ENCODE measurements at places on chromosomes 7 and 10.

DNA sequence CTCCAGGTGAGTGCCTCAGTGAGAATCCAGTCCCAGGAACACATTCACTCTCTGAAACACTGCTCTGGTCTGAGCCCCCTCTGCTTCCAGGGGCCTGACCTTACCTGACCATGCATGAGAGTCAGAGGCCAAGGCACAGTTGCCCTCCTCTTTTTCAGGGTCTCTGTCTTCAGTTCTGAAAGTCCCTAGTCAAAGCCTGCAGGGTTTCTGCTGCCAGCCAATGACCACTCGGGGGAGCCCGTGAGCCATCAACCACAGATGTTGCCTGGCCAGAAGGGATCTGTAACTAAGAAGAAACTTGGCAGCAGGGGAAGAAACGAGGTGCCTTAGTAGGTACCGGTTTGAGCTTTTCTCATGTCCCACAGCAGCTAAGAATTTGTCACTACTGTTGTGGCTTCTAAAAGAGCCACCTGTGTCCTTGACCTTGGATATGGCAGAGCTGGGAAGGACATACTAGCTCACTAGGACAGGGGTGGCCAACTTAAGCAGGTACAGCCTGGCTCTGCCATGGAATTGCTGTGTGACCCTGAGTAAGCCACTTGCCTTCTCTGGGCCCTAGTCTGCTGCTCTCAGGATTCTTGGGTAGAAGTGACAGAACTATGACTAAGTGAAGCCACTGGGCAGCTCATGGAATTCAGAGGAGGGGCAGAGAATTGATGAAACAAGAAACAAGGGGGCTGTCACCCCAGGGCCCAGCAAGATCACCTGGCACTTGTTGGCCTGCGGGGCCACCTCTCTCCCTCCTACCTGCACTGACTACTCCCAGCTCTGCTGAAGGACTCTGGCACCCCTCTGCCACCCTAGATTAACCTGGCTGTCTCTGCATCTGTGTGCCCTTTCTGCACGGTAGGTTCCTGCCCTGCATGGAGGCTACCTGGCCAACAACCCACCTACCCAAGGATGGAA, 83.8 kb upstream of the GPR26 start:
- peak; percentile 61 for DNase-seq

DNA sequence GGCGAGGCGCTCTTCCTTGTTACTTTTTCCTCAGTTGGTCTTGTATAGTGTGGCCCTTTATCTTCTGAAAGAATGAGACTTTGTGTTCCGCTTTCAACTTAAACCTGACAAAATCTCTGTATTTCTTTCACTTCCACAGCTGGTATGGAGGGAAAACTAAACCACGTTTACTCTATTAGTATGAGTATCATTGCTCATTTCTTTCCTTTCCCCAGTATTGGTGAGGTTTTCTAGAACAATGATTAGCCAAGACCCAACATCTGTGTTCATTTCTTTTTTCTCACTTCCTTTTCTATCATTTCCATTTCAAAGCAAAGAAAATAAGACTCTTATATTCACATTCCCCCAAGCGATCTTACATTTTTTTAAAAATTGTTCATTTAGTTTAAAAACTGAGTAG, 165.3 kb downstream of the PAXIP1 start:
- no peak for DNase-seq

DNA sequence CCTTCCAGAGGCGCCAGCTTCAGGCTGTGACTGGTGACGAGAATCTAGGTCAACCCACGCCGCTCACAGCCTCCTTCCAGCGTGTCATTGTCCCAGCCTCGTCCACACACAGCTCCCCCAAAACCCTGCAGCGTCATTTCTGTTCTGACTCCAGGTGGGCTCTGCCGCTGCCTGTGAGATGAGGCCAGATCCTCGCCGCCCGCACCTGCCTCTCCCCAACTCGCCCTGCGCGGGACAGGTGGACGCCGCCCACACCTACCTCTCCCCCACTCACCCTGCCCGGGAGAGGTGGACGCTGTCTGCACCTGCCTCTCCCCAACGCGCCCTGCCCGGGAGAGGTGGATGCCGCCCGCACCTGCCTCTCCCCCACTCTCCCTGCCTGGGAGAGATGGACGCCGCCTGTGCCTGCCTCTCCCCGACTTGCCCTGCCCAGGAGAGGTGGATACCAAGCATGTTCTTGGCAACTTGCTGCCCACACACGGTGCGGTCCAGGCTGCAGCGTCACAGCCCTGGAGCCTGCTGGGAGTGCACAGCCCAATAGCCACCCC, 32.0 kb upstream of the CFAP46 start:
- no peak for DNase-seq

GRCh38 chr10:83253011-83253671, 886.2 kb upstream of the GHITM start:
- DNase-seq, result no peak

- no peak for DNase-seq
Measured at GRCh38 chr10:128302808-128303207, 176.6 kb upstream of the MKI67 start.

GRCh38 chr10:81969136-81969535, 94.1 kb downstream of the NRG3 start:
- DNase-seq, result no peak

DNA sequence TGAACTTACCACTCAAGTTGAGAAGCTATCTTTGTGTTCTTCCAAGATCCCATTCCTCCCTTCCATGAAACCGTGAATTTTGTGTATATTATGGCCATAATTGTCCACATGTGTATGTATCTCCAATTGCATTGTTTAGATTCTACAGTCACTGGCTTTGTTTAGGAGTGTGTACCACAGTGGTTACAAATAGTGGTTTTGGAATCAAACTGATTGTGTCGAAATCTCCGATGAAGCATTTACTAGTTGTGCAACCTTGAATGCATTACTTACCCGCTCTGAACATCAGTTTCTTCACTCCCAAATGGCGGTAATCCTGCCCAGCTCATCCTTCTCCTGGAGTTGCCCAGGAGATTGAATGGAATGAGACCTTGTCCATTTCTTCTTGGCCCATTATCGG, 145.0 kb upstream of the ZNF32 start:
- peak; percentile 47 for DNase-seq

- DNase-seq, result no peak
Measured at GRCh38 chr7:131489196-131489595, 67.2 kb downstream of the PODXL start.

DNA sequence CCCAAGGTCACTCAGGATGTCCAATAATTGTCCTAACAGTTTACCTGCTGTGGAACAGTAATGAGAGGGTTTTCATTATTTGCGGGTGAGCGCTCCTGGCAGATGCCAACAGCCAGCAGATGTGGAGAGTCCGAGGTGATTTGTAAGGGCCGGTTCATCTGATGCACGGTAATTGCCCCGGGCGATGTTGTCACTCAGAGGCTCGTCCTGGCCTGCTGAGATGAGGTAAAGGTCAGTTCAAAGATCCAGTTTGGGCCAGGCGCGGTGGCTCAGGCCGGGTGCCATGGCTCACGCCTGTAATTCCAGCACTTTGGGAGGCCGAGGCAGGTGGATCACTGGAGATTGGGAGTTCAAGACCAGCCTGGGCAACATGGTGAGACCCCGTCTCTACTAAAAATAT, 16.9 kb downstream of the LHPP start:
- DNase-seq, result no peak

DNA sequence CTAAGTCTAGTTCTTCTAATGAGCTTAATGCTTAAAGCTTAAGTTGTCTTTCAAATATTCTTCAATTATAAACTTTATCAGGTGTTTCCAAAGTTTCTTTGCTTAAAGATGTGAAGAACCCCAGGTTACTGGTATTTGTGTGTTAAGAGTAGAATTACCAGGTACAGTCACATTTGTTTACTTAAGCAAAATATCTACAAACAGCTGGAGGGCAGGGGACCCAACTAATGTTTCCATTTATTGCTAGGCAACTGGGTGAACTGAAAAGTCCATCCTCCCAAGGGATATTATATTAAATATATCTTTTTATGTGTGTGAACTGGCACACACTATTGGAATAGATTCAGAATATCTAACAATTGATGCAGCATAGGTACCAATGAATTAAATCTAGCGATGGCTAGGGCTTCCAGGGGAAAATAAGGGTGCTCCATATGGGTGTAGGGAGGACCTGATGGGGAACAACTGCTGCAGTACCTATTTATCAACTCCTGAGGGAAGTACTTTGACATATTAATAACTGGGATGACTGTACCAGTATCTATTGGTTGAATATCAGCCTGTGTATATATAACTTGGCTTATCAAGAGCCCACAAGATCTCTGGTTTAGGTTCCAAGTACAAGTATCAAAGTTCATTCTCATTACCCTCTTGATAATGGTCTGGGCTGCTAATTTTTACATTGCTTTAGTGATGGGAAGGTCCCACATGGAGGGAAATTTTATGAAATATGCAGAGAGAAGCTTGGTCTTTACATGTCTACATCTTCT, 10.3 kb upstream of the AGR3 start:
- peak; percentile 27 for DNase-seq

DNA sequence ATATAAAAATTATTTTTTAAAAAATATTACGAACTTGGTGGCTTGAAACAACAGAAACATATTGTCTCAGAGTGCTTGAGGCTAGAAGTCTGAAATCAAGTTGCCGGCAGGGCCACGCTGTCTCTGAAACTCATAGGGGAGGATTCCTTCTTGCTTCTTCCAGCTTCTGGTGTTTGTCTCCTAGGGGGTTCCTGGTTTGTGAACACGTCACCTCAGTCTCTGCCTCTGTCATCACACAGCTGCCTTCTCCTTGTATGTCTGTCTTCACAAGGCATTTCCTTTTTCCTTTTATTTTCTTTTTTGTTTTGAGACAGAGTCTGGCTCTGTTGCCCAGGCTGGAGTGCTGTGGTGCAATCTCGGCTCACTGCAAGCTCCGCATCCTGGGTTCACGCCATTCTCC, 12.7 kb upstream of the SNX8 start:
- no peak for DNase-seq

DNA sequence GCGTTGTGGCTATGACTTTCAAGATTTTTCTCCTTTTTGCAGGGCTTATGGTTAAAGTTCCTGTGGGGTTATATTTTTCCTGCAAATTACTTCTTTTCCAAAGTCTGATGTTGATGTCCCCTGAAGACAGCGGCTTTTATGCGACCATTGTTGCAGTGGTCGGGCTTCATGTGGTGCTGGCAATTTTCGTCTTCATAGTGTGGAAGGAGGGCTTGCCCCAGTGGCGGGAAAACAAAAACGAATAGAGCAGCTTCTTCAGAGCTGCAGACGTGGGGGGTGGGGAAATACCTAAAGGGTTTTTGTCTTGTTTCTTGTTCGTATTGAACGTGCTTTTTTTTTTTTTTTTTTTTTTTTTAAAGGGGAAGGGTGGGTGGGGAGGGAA, 53.8 kb downstream of the MCMBP start:
- DNase-seq, result no peak

GRCh38 chr10:19730907-19731217, 85.4 kb upstream of the PLXDC2 start:
- DNase-seq, result no peak

- no peak for DNase-seq
Measured at GRCh38 chr7:70044064-70044463, 445.8 kb downstream of the AUTS2 start.

DNA sequence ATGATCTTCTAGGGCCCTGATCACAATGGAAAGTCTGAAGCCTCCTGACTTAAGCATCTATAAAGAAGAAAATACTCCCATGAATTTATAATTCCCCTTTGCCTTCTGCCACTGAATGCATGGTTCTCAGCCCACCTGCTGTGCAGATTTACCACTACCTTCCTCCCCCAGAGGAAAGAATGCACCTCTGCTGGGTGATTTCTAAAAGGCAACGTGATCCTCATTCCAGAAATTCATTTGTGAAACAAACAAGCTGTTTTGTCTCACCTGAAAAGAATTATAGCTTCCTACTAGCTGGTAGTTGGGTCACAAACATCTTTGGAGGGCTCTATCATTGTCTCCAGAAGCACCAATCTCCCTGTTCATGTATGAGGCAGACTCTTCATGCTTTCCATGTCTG, 320.2 kb downstream of the CDC14C start:
- DNase-seq, result no peak

- DNase-seq, result peak; percentile 23
Measured at GRCh38 chr10:79050896-79051555, 17.7 kb upstream of the ZMIZ1 start.

- no peak for DNase-seq
Measured at GRCh38 chr10:3292636-3293035, 120.1 kb upstream of the PITRM1 start.

DNA sequence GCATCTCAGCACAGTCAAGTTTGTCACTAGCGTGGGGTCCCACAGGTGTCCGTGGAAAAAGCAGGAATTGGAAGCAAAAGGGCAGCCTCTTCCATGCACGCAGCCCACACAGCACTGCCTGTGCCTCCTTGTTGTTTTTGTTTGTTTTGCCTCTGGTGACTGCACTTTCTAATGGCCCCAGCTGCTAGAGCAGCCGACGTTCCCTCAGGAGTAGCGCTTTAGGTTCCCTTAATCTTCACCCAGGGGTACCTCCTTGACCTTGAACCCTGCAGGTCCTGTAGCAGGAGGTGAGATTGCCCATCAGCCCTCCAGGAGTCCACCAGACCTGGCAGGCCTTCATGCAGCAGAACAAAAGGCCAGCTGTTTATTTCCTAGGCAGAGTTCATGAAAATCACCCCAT, 210.1 kb downstream of the CACNB2 start:
- no peak for DNase-seq

DNA sequence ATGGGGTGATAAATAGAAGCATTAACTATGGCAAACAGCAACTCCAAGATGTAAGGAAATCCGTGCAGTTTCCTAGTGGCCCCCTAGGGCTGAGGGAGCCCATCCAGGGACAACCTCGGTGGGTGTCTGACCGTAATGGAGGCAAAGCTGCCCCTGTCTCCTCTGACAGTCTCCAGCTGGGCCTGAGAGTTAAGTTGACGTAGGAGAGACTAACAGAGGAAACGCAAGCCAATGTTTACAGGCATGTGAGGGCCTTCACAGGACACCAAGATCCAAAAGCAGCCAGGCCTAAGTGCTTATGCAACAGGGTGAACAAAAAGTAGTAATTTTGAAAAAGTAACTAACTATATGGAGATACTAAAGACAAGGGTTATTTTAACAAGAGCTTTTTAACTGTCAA, 330.0 kb upstream of the C7orf33 start:
- DNase-seq, result no peak

DNA sequence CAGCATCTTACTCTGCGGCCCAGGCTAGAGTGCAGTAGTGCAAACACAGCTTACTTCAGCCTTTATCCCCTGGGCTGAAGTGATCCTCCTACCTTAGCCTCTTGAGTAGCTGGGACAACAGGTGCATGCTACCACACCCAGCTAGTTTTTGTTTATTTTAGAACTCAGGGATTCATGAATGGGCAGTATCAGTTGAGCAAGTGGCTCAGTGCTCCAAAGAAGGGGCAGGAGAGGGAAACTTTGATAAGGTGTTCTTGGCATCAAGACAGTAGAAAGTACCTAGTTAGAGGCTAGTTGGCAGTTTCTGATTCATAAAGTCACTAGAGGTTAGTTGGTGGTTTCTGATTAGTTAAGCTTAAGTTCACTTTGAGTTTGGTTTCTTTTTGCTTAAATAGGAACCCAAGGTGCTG, 18.4 kb downstream of the TRIM24 start:
- no peak for DNase-seq

- no peak for DNase-seq
Measured at GRCh38 chr7:139695588-139695987, 82.2 kb downstream of the HIPK2 start.

GRCh38 chr10:89185658-89186057, 21.5 kb downstream of the CH25H start:
- DNase-seq, result no peak

- DNase-seq, result no peak
Measured at GRCh38 chr7:7321681-7322080, 139.3 kb downstream of the C1GALT1 start.

- DNase-seq, result peak; percentile 62
Measured at GRCh38 chr10:124436191-124436638, 13.6 kb downstream of the NKX1-2 start.

GRCh38 chr7:85522070-85522469, 335.2 kb upstream of the SEMA3D start:
- DNase-seq, result no peak

Measured in ELR (cell line).